ENCODE measurements at places on chromosomes 1 and 21.

GRCh38 chr1:104084380-104084779, 334.7 kb downstream of the AMY1C start:
- DNase-seq = no peak

DNA sequence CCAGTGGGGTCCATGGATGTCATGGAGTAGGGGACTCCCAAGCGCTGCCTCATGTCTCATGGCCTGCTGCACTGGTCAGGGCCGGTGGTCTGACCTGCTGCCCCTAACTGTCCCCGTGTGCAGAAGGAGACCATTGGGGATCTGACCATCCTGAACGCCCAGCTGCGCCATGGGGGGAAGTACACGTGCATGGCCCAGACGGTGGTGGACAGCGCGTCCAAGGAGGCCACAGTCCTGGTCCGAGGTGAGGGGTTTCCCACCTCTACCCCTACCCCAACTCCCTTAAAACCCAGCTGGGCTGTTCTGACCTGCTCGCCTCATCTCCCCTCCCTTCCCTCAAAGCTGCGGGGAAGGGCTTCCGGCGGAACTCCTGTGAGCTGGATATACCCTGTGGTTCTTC, 18.6 kb downstream of the TMEM81 start:
- no peak for DNase-seq

GRCh38 chr1:2001773-2002411, 1.7 kb downstream of the CFAP74 start:
- no peak for DNase-seq

GRCh38 chr1:115090540-115090939, 1.2 kb upstream of the TSPAN2 start:
- no peak for DNase-seq

DNA sequence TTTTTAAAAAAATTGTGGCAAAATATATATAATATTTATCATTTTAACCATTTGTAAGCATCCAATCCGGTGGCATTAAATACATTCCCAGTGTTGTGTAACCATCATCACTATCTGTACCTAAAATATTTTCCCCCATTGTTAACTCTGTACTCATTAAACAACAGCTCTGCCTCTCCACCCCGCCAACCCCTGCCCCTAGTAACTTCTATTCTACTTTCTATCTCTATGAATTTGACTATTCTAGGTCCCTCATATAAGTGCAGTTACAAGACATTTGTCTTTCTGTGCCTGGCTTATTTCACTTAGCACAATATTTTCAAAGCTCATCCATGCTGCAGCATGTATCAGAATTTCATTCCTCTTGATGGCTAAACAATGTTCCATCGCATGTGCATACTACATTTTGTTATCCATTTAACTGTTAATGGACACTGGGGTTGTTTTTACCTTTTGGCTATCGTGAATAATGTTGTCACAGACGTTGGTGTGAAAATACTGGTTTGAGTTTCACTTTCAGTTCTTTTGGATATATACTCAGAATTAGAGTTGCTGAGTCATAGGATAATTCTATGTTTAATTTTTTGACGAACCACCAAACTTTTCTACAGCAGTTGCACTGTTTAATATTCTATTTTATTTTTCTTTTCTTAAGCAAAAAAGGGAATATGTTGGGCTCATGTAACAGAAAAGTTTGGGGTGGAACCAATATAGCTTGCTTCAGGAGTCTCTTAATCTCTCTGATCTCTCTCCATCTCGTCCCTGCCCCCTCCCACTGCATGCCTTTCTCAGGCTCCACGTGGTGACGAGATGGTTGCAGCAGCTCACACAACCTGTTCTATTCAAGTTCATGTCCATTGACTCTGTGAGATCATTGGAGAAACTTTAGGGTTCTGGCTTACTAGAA, 25.2 kb upstream of the RCAN1 start:
- DNase-seq = peak; percentile 12

- no peak for DNase-seq
These were observed 233.0 kb downstream of the RWDD3 start for GRCh38 chr1:95467036-95467435.

DNA sequence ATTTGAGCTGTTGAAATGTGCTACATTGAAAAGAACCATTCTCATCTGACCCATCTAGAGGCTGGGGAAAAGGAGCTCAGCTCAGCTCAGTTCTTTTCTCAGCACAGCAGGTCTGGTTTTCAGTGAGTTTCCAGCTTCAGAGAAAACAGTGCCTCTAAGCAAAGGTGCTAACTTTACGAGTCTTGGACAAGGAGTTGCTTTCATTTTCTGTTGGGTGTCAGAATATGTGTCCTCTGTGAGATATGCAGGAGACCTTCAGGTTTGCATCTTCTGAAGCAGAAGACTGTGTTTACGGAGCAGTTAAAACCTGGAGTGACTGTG, 321.3 kb upstream of the USP24 start:
- DNase-seq = no peak

DNA sequence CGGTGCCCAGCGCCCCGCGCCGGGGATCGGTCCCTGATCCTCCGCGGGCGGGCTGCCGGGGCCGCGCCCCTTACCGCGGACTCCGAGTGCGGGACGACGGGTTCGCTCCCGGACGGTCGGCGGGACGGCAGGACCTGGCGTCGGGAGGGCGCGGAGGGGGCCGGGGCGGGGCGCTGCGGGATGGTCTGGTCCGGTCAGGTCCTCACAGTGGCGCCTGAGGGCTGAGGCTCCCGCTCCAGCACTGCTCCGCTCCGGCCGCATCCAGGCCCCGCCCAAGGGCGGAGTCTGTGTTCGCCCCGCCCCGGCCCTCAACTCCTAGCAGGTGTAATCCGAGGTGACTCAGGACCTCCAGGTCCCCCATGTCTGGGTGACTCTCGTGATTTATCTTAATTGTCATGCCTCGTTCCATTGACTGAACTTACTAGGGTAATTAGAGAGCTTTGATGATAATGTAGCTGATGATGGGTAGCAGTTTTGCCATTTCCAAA, at the start of gene RAB3B:
Gene RAB3B (minus strand): TSS at position 223 of the 488 bp plus-strand sequence. CDS start 13,583 bp downstream, outside the sequence.
- DNase-seq = peak; percentile 83

DNA sequence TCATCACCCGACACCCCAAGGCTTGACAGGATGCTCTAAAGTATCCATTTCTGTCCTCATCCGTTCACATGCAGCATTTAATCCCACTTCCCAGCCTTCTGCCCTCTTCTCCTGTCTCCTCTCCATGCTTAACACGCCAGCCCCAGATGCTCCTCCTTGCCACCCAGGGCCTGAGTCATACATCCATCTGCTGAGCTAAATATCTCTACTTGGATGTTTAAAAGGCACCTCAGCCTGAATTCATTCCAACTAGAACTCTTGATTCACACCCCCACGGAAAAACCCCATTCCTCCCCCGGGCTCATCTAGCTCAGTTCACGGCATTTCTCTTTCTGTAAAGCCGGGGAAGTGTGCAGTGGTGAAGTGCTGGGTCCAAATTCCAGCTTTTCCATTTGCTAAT, 27.7 kb downstream of the TEX35 start:
- DNase-seq = no peak

DNA sequence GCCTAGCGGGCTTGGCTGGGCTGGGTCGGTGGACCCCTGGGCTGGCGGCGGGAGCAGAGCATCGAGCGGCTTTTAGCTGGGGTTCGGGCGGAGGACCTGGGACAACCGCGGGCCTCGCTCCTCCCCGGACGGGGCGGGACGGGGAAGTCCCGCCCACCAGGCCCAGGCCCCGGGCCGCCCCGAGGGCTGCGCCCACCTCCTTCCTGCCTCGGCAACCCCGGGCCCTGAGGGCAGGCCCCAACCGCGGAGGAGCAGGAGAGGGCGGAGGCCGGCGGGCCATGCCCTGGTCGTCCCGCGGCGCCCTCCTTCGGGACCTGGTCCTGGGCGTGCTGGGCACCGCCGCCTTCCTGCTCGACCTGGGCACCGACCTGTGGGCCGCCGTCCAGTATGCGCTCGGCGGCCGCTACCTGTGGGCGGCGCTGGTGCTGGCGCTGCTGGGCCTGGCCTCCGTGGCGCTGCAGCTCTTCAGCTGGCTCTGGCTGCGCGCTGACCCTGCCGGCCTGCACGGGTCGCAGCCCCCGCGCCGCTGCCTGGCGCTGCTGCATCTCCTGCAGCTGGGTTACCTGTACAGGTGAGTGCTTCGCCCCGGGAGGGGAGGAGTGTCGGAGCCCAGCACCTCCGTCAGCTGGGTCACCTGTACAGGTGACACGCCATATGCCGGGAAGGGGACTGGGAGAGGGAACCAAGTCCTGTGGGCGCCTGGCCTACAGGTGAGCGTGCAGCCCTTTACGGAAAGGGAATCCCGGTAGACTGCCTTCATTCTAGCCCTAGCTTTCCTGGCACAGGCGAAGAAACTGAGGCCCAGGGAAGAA, at the start of gene XKR8:
Gene XKR8 (plus strand): TSS at position 182 of the 812 bp plus-strand sequence. CDS start 97 bp downstream, at position 279.
- peak; percentile 70 for DNase-seq

DNA sequence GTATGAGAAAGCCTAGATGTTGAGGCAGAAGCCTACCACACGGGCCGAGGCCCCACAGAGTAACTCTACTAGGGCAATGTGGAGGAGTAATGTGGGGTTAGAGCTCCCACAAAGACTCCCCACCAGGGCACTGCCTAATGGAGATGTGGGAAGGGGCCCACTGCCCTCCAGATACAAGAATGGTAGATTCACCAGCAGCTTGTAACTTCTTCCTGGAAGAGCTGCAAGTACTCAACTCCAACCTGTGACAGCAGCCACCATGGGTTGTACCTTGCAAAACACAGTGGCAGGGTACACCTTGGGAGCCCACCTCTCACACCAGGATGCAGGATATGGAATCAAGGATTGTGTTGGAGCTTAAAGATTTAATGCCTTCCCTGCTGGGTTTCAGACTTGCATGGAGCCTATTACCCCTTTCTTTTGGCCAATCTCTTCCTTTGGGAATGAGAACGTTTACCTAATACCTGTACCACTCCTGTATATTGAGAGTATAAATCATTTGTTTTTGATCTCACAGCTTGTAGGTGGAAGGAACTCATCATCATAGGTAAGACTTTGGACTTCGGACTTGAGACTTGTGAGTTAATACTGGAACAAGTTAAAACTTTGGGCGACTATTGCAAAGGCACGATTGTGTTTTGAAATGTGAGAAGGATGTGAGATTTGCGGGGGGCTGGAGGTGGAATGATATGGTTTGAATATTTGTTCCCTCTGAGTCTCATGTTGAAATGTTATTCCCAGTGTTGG, 57.5 kb downstream of the TENT5C start:
- DNase-seq = no peak

- DNase-seq = no peak
These were observed 774 bp upstream of the ABL2 start for GRCh38 chr1:179230251-179230650.

DNA sequence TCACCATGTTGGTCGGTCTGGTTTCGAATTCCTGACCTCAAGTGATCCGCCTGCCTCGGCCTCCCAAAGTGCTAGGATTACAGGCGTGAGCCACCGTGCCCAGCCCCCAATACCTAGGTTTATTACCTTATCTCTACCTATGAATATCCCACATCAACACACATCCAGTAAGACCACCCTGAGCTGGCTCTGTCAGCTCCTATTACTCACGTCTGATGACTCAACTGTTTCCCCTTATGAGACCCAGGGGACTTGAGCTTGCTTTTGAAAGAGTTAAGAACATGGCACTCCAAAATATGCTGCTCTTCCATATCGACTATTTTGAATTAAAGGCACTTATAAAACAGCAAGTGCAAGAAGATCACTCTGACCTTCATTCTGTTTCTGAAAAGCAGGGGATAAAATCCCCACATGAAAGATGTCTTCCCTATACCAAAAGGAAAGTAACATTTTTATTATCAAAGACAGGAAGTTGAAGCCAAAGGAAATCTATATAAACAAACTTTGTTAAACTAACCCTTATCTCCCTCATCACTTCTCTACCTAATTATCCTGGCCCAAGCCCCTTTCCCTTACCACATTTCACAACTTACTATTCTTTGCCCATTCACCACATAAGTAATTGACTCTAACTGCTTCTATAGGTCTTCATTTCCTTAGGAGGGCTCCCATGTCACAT, 41.3 kb upstream of the OSBPL9 start:
- no peak for DNase-seq

DNA sequence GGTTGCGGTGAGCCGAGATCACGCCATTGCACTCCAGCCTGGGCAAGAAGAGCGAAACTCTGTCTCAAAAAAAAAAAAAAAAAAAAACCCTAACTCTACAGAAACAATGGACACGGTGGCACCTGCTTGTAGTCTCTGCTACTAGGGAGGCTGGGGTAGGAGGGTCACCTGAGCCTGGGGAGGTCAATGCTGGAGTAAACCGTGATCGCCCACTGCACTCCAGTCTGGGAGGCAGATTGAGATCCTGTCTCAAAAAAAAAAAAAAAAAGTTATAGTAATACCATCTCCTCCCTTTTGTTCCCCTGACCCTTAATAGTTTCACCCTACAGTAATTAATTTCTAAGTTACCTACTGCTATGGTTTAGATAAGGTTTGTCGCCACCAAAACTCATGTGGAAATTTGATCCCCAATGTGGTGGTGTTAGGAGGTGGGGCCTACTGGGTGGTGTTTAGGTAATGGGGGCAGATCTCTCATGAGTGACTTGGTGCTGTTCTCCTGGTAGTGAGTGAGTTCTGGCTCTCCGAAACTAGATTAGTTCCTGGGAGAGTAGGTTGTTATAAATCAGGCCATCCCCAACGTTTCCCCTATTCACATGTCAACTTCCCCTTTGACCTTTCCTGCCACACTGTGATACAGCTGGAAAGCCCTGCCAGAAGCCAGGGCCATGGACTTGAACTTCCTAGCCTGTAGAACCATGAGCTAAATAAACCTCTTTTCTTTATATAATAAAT, 9.8 kb downstream of the FBXO42 start:
- no peak for DNase-seq

- no peak for DNase-seq
These were observed 162.3 kb downstream of the TGFB2 start for GRCh38 chr1:218507355-218508002.

DNA sequence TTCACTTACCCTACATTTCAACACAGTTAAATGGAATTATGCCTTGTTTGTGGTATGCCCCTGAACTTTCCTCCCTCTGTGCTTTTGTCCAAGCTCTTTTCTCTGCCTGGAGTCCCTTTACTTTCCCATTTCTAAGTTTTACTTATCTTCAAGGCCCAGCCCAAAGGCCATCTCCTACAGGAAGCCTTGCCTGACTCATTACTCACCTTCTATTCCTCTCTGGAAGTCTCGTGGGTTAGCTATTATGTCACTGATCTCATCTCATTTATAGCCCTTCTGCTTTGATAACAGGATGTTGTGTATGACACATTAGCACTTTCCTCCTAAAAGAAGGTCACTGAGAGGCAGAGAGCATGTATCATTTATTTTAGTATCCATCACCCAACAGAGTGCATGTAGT, 78.8 kb upstream of the CD1D start:
- no peak for DNase-seq

DNA sequence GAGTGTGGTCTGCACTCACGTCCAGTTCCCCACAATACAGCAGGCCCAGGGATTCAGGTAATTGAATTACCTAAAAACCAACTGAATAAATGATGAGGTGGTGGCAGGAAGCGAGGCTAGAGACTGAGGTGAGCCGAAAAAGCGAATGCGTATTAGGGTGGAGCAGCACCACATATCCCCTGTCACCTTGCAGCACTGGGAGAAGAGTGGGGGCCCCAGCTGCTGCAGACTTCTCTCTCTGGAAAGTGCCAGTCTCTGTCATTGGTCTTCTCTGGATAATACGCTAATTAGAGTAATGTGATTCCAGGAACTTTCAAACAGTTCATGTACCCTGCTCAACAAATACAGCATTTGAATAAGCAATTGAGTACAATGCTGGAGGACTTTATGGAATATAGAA, 199.0 kb downstream of the RPS6KC1 start:
- DNase-seq = no peak

- no peak for DNase-seq
These were observed 1093.2 kb downstream of the ADGRL2 start for GRCh38 chr1:82893712-82894470.

- DNase-seq = no peak
These were observed 319.2 kb upstream of the ADGRL4 start for GRCh38 chr1:79325705-79326104.

Data from stimulated activated CD4-positive, alpha-beta T cell treated with anti-CD3 and anti-CD28 coated beads, Interleukin-1b, Interleukin-23, amount 100 ng/mL, for 1 hour (primary cell).